ENCODE measurements at places on chromosomes 12 and 14.

DNA sequence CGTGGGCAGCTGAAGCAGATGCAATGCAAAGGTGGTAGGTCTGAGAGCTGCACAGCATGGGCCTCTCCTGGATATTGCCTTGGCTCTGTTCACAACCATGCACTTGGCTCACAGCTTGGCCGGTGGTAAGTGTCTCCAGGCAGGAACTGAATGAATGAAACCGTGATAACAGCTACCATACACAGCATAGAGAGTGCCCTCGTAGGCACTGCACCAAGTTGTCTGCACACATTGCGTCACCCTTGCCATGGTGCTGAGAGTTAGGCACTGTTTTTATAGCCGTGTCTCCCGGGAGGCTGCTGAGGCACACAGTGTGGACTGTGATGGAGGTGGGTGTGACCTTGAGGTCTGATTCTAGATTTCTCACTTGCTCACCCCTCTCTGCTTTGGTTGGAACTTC lies 157.6 kb upstream of the VASH1 start:
- no peak for DNase-seq

DNA sequence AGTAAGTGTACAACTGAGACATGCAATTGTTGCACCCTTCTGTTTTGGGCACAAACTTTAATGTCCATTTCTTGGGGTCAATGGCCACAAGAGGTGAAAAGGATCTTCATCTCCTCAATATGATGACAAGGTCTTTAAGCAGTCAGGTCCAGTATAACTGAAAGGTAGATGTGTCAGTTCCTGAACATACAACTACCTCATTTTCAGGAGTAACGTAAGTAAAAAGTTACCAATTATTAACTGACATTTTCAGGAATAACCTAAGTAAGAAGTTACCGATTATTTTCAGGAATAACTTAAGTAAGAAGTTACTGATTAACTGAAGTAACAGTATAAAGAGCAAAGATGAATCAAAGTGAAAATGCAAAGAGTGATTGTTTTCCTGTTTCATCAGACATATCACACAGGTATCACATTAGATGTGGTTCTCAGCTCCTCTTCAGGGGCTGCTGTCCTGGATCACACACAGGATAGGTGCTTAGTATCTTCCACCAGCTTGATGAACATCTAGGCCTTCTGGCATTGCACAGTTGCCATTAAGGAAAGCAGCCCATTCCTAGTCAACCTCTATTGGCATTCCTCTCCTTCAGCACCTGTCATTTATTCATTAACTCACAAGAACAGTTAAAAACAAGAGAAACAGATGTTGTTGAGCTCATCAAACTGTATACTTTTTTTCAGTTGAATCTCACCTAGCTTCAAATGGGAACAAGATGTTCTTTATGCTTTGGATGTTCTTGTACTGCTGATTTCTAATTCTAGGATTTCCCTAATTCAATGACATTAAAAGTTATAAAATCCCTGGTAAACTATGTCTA lies 200.0 kb downstream of the FOXG1 start:
- no peak for DNase-seq

- DNase-seq: no peak
Measured at GRCh38 chr12:116604178-116604895, 45.2 kb downstream of the MAP1LC3B2 start.

DNA sequence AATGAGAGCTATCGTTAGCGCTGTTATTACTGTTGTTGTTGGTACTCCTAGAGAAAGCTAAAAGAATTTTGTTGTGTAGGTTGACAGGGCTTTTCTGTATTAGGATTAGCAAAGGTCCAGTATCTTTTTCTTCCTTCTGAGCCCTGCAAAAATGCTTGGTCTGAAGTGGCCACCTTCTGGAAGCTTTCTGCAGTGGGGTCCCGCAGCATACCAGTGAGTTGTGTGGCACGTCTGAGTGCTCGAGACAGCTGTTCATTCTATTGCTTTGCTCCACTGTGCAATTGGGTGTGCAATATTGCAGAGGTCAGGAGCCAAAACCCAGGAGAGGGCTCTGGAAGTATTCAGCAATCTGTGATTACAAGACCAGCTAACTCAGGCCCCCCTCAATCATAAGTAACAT lies 57.1 kb downstream of the CCDC60 start:
- no peak for DNase-seq

GRCh38 chr12:44863867-44864266 lies 12.2 kb downstream of the NELL2 start:
- no peak for DNase-seq

GRCh38 chr12:21353487-21353886 lies 18.8 kb upstream of the SLCO1A2 start:
- DNase-seq: no peak

DNA sequence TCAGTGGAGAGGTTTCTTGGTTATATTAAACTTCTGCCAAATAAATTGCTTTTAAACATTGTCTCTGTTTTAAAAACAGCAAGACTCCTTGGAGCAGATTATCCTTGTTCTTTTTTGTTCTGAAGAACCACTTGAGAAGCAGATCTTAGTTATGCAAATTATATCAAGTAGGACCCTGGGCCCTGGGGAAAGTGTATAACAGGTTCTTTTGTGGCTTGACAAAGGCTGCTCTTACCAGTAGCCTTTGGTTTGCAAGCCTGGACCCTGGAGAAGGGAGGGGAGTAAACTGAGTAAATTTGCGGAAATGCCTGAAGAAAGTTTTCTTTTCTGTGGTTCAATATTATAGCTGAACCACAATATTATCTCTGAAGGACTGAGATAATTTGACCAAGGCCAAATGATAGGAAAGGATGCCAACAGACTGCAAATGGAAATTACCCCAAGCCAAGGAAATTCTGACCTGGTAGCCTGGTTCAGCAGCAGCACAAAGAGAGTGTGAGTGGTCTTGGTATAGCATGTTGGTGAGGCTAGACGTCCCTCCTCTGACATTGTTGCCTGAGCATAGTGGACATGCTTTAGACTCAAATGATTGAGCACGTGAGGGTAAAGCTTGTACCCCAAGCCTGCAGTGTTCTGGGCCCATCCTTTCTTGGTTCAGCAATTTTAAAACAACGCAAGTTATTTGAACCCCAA lies 30.4 kb upstream of the SIX1 start:
- no peak for DNase-seq

- DNase-seq: no peak
Measured at GRCh38 chr12:106897082-106897481, 58.6 kb upstream of the TMEM263 start.

DNA sequence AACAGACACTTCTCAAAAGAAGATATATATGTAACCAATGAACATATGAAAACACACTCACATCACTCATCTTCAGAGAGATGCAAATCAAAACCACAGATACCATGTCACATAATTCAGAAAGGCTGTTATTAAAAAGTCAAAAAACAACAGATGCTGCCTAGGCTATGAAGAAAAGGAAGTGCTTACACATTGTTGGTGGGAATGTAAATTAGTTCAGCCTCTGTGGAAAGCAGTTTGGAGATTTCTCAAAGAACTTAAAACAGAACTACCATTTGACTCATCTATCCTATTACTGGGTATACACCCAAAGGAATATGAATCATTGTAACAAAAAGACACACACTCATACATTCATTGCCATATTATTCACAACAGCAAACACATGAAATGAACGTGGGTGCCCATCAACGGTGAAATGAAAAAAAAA lies 35.1 kb downstream of the EIF2S3B start:
- DNase-seq: no peak

DNA sequence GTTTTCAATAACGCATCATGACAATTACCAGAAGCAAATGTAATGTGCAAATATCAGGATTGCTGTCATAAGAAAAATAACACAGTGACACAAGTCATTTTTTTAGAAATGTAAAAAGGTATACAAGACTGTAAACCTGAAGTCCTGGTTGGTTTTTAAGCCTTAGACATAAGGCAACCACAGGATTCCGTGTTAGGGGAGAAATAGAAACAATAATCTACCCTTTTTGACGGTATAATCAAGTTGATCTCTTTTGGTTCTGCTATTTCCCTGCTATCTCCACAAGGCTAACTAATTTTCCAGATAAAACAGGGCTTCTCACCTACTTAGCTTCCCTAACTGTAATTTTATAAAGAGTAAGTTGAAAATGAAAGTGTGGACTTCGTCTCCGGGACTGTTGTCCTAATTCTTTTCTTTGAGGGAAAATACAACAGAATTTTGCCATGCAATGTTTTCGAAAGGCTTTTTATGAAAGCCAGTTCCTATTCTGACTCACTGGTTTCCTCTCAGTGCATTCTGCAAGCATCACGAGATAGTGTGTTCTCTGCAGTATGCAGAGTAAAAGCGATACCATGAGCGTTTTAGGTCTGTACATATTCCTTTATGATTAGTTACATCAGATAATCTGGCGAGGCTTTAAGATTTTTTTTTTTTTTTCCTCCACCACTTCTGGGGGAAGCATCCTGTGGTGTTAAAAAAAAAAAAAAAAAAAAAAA lies 10.6 kb downstream of the MYO1H start:
- no peak for DNase-seq

DNA sequence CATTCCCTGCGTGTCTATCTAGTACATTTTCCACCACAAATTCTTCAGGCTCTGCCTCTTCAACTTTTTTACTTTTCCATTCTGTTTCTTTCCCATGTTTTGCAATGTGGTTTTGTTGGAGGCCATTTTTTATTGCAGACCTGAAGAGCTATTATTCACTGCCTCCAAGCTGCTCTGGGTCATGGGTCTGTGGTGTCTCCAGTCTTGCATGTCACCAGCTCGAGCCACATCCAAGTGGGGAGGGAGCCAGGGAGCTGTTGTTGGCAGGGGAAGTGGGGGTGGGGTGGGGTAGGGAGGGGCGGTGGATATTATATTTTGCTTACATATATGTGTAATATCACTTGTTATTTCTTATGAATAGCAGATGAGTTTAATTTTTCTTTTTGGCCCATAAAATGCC lies 69.1 kb downstream of the VEZT start:
- DNase-seq: no peak

DNA sequence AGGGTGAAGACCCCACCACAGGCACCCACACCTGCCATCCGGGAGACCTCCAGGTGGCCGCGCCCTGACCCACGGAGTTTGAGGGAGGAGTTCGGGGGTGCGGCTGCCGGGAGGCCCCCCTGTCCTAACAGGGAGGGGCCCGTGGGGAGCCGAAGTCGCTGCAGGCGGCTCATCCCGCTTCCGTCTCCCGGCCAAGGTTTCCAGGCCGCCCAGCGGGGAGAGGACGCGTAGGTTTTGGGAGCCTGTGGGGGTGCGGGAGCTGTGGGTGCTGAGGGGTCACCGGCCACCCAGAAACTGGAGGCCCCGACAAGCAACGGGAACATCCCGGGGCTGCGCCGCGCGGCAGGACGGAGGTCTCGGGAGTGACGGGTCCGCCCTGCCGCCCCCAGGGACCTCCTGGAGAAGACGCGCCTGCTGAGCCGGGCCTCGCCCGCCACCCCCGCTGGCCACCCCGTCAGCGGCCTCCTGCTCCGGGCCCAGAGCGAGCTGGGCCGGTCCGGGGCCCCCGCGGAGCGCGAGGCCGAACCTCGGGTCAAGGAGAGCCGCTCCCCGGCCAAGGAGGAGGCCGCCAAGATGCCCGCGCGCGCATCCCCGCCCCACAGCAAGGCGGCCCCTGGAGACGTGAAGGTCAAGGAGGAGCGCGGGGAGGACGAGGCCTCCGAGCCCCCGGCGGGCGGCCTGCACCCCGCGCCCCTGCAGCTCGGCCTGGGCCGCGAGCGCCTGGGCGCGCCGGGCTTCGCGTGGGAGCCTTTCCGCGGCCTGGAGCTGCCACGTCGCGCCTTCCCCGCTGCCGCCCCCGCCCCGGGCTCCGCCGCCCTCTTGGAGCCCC lies 27.6 kb downstream of the LRCOL1 start:
- no peak for DNase-seq

All from T follicular helper cell (primary cell).